ENCODE measurements at places on chromosomes 1 and 21.

DNA sequence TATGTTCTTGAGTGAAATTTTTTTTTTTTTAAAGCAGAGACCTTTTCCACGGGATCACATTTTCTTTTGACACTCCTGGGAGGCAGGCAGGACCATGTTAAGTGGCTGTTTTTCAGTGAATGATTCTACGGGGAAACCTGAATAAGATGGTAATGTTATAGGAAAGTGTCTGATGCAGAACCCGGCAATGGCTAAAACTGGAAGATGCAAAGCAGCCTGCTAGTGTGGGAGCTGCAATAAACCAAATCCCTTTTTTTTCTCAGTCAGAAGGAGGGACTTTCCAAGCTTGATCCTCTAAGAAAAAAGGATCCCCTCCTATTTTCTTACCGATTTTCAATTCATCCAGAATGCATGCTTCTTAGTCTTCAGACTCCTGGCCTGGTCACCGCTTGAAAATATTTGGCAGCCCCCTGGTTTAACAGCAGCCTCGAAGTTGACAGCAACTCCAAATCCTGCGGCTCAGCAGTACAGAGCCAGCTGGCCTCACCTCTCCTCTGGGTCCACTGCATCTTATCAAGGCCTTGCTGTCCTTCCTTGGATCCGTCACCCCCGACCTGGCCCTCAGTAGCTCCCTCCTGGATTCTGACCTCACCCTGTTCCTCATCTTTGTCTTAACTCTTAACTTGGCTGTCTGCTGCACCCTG, 5.6 kb downstream of the MX2 start:
- no peak for DNase-seq

DNA sequence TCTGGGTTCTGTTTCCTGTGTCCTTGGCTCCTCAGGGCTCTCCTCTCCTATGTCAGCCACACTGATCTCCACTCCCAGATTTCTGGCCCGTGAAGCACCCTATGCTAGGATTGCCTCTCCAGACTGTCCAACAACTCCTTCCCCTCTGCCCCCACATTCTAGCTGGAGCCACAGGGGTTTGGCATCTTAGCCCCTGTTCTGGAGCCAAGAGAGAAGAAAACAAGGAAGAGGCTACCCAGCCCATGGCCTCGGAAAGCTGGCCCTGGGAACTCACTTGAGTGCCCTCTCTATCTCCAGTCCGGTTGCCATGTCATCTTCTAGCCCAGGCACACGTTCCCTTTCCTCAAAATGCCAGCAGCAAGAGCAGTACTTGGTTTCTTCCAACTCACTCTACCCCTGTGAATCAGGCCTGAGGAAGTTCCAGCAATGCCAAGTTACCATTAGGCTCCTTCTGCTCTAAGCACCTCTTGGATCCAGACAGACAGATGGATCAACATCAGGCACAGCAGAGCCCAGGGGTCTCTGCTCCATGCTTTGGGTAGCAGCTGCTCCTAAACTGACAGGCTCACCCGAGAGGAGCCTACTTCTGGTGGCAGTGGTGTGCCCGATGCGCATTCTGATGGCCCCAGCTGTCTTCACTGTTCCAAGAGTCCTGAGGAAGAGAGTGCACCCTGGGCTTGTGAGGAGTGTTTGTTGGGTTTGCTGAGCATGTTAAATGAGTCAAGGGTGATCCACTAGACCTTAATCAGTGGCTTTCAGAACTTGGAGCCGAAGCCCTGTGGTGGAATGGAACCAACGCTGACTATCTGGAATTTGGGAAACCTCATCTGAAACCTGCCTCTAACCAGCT, 11.6 kb upstream of the GPR61 start:
- DNase-seq: no peak

- DNase-seq: no peak
Observed at GRCh38 chr1:16374266-16374665, 7.2 kb downstream of the SZRD1 start.

GRCh38 chr1:202802998-202803932, 5.0 kb downstream of the KDM5B start:
- DNase-seq: no peak

DNA sequence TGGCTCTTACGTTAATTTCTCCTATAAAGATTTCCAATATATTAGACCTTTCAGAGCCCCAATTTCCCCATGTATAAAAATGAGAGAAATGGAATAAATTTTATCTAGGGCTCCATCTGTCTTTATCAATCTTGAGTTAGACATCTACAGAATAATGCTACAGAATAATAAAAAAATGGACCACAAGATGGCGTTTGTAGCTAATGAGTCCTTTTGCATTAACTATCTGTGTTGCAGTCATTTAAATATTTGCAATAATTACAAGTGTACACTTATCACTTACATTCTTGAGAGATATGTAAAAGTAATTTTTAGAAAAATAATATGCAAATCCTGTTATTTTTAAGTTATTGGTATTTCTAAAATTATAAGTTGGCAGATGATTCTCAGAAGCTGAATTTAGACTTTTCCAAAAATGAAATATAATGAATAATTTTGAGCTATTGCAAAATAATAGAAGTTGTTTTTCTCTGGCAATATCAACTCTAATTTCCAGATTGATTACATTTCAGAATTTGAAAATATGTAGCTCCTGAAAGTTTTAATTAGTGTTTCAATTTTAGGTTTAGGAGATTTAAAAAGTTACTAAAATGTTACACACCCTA, 87.7 kb downstream of the SNX7 start:
- DNase-seq: no peak

- no peak for DNase-seq
Observed at GRCh38 chr1:45282351-45282750, 44.3 kb upstream of the HPDL start.

- DNase-seq: no peak
Observed at GRCh38 chr1:147665521-147665920, 4.8 kb downstream of the ACP6 start.

DNA sequence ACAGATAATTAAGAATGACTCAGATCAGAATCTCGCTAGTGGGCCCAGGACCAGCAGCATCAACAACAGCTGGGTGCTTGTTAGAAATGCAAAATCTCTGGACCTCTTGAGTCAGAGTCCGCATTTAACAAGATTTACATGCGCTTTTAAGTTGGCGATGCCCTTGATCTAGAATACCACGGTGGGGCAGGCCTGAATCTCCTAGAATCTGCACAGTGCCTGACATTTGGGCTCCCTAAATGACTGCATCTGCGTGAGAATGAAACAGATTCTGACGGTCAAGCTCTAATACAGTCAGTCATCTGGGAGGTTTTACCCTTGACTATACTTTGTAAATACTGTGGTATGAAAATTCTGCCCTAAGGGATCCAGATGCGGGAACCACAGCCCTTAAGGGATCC, 17.2 kb upstream of the RAB29 start:
- no peak for DNase-seq

- DNase-seq: no peak
Observed at GRCh38 chr1:9466780-9467758, 72.2 kb upstream of the SLC25A33 start.

GRCh38 chr1:170881268-170882265, 53.8 kb upstream of the MROH9 start:
- peak; percentile 13 for DNase-seq

- DNase-seq: no peak
Observed at GRCh38 chr21:32515874-32516273, 69.4 kb downstream of the TCP10L start.

- DNase-seq: no peak
Observed at GRCh38 chr1:18573170-18573569, 57.5 kb upstream of the PAX7 start.

Measured in NCI-H187 (cell line).